ENCODE measurements at places on chromosomes 2 and 18.

- no peak for DNase-seq
Observed at GRCh38 chr18:8051453-8051852, 484.3 kb downstream of the PTPRM start.

- DNase-seq: no peak
Observed at GRCh38 chr2:189854940-189855339, 70.7 kb downstream of the PMS1 start.

GRCh38 chr18:26806224-26806623 is 59.3 kb downstream of the AQP4 start:
- no peak for DNase-seq

- no peak for DNase-seq
Observed at GRCh38 chr2:46827274-46828134, 88.1 kb downstream of the MCFD2 start.

GRCh38 chr18:58529714-58530354 is 99.1 kb downstream of the ALPK2 start:
- DNase-seq: no peak

- no peak for DNase-seq
Observed at GRCh38 chr2:101995804-101996203, 4.0 kb downstream of the IL1R2 start.

- DNase-seq: no peak
Observed at GRCh38 chr2:8324164-8324856, 357.5 kb upstream of the ID2 start.

DNA sequence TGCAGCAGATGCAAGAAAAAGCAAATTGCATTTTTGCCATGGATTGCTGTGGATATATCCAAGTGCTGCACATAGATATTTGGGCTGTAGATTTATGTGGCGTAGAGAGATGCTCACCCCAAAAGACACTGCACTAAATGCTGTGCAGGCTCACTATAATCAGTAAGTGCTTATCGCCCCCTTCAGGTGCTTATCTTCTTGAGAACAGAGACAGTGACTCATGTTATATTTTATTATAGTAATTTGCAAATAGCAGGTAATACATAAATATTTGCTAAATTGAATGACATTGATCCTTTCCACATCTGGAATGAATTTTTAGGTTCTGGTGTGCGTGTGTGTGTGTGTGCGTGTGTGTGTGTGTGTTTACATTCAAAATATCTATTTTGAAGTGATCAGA is 36.8 kb upstream of the PLEKHM3 start:
- no peak for DNase-seq

DNA sequence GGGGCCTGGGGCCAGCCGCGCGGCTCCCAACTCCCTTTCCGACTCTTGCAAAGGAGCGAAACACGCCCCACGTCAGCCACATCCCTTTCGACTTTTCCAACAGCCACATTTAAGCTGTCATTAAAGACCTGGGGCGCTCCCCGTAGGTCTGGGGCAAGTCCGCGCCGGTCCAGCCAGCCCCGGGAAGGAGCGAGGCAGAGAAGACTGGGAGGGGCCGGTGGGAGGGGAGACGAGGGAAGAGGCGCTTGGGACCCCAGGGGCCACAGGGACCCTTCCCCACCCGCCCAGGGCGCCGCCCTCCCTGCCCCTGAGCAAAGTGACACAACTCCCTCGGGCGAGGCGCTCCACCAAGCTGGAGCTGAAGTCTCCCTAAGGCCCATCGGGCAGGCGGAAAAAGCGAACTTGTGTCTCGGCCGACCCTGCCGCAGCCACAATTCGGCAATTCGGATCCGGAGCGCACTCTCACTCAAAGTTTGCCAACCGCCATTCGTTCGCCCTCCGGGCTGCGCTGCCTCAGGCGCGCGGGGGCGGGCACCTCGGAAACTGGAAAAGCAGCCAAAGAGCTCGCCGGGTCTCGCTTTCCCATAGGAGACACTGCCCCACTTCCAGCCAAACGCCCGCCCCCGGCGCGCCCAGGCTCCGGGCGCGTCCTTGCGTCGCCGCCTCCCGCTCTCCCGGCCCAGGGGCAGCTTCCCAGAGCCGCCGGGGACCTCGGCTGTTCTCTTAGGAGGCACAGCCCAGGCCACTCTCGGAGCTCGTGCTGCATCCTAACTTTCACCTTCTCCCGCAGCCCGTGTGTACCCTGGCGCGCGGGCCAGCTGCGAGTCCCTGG is 1.1 kb upstream of the KCTD1 start:
- DNase-seq: peak; percentile 55

- DNase-seq: no peak
Observed at GRCh38 chr18:3794537-3795348, 344.8 kb downstream of the TGIF1 start.

GRCh38 chr2:28730641-28731146 is 20.9 kb upstream of the PPP1CB start:
- DNase-seq: no peak

GRCh38 chr2:57598551-57598950 is 448.1 kb upstream of the VRK2 start:
- no peak for DNase-seq

GRCh38 chr2:156319811-156320485 is 12.6 kb downstream of the NR4A2 start:
- DNase-seq: no peak

DNA sequence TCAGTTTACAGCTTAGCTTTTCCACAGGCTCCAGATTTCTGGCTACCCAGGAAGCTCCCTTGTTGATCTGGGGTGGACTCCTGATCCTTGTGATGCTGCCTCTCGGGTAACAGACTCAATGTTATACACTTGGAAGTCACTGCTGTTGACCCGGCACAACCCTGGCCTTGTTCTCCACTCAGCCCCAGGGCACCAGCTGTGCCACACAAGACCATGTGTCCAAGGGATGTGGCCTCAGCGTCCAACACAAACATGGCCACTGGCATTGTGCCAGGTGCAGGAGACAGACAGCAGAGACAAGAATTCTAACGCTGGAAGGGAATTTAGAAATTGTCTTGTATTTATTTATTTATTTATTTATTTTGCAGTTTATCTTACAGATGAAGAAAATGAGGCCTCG is 39.0 kb upstream of the PPP4R1 start:
- peak; percentile 9 for DNase-seq

DNA sequence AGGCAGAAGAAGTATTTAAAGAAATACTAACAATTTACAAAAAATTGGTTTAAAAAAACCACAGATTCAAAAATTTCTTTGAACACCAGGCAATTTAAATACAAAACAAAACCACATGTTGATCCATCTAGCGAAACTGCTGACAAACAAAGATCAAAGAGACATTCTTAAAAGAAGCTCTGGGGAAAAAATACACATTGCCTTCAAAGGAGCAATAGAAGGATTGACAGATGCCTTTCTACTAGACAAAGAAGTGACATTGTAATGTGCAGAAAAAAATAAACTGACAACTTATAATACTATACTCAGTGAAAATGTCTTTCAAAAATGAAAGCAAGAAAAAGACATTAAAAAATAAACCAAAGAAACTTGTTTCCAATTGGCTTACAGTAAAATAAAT is 12.6 kb upstream of the EIF2AK3 start:
- DNase-seq: no peak

DNA sequence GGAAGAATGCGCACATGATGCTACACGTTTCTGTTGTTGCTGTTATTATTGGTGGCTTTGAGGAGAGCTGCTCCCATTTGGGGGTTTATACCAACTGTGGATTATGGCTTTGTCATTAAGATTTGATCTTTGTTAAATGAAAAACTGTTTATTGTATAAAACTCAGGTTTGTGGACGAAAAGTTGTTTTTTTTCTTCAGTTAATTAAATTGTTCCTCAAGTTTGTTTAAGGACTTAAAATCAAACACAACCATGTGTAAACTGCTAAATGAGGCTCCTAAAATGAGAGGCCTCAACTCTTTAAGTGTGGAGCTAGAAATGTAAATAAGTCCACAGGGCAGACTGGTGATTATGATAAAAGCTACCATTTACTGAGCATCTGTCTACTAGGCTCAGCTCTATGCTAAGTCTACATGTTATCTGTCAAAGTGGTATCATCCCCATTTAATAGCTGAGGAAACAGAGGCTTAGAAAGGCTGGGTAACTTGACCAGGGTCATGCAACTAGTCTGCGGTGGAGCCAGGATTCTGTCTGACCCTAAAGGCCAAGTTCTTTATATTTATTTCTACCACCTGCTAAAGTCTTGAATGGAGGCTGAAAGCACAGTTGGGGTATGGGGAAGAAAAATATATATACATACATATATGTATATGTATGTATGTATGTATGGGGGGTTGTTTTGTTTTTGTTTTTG is 4.1 kb downstream of the MYCN start:
- DNase-seq: no peak

DNA sequence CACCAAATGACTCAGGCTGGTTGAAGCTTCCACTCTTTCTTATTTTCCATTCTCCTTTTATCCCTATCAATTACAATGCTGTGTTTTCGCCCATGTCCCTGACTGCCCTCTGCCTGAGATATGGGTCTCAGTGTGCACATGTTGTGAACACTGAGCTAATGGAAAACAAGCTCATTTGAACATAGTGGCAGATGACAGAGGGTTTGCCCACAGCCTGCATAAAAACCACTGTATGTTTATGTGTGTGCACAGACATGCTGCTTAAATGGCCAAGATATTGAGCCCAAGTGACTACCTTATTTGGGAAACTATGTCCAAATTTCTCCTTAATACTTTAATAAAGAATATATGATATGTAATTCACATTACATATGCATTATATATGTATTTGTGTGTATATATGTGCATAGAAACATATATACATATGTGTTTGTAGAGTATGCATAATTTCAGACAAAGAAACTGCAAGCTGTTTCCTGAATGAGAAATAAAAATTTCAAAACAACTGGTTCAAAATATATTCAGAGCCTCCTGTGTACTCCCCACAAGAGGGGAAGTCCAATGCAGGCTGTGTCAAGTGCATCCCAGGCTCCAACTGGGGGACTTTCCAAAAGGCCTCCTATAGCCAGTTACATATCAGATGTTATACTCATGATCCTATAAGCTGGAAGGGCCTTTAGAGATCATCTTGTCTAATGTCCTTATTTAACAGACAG is 92.7 kb upstream of the CD302 start:
- DNase-seq: no peak

- DNase-seq: peak; percentile 72
Observed at GRCh38 chr2:28607730-28608499, 112.1 kb downstream of the PLB1 start.

- DNase-seq: no peak
Observed at GRCh38 chr2:173272849-173273248, 81.8 kb upstream of the CDCA7 start.

DNA sequence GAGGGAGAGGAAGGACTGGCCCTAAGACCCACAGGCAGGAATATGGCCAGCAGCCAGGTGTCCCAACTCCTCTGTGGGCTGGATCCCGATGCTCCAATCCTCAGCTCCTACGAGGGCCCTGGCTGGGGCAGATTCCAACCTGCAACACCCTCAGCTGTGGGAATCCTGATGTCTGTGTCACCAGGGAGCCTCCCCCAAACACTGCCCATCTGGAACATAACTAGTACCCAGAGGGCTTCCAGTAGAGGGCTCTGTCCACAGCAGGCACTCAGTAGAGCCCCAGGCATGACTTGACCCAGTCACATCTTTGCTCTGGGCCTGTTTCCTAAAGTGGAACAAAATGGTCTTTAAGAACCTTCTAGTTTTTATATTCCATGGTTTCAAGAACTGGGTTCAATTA is 20.6 kb upstream of the LOXHD1 start:
- no peak for DNase-seq

Measured in amygdala (tissue), 56 donors.